ENCODE measurements at places on chromosomes 4 and X.

DNA sequence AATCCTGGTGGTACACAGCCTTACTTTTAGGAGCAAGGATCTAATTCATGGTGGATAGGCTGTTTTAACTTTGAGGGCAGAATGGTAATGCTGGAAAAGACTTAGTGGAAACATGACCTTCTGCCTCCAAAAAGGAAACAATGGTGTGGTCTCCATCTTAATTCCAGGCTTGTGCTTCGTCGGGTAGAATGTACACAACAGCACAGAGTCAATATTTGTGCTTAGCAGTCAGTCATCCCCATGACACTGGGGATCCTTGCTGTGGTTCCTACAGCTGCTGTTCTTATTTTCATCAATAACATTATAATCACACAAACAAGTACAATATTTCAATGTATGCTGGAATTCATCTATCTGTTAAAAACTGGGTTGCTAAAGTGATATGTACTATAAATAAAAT lies 104.4 kb downstream of the HHIP start:
- no peak for DNase-seq

DNA sequence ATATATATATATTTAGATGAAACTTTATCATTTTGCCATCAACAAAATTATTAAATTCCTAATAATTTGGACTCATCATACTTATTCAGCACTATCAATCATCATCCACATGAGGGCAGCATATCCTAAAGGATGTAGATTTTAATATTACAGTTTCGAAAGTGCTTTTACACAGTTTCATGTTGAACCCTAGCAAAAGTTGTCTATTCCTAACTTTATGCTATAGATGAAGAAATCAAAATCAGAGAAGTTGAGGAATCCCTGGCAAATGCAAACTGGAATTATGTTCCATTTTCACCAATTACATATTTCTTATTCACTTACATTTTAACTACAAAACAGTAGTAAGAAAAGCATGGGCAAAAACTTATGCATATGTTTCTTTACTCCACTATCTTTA lies 36.6 kb upstream of the UGT2A1 start:
- DNase-seq = peak; percentile 42

DNA sequence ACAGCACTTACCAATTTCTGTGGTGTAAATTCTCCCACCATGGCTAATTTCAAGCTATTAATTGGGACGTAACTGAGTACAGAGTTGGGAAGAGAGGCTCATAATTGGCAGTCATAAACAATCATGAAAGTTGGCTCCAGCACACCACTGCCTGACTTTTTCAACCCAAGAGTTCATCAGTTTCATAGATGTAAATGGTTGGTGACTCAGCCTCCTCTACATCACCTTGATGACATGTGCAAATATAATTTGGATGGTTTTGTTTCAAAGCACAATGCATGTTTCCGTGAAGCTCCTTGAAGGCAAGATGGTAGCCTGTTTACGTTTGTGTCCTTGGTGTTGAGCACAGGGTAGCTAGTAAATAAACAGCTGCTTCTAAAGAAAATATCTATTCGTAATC lies 235.1 kb downstream of the LDB2 start:
- no peak for DNase-seq

DNA sequence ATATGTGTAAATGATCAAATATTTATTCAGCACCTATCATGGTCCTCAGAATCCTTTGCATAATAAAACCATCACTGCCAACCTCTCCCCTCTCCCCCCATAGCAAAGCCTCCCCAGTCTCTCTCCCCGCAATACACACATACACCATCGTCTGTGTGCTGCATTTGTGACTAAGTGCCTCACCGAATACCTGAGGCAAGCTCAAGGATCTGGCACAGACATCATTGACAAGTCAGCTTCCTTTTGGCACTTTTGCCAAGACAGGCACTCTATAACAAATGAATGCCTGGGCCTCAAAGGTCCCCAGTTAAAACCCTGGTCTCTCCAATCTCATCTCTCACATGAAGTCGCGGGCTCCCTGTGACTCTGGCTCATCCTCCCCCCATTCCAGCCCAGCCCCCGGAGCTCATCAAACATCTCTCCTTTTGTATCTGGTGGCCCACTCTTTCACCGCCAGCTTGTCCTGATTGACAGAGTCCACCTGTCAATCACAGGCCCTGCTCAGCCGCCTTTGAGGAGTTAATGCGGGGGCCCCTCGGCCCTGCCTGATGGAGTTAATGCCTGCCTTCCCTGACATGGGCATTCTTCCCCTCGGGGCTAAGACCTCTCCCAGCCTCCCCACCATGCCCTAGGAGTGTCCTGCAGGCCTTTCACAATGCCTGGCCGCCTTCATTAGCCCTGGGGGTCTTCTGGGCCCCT lies 135.8 kb upstream of the ATP6AP2 start:
- DNase-seq = no peak

GRCh38 chr4:131370846-131371245 lies 1778.2 kb upstream of the PCDH10 start:
- DNase-seq = no peak

- DNase-seq = no peak
Observed at GRCh38 chr4:26858035-26858918, 2.4 kb upstream of the STIM2 start.

DNA sequence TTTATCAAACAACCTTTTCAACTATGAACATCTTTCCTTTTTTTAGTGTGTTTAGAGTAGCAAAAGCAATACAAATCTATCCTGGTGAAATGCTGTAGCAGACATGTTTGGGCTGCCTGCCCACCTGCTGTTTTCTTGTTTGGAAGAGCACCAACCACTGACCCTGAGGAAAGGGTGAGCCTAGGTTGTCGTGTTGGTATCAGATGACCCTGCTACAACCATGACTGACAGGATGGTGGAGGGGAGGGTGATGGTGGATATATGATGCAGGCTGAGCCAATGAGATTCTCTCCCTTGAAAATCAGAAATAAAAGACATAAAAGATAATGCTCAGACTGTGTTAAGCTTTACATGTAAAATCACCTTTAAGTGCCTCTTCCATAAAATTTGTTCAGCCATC lies 201.2 kb downstream of the NPNT start:
- no peak for DNase-seq

- no peak for DNase-seq
Observed at GRCh38 chr4:7332216-7333023, 102.3 kb downstream of the PSAPL1 start.

DNA sequence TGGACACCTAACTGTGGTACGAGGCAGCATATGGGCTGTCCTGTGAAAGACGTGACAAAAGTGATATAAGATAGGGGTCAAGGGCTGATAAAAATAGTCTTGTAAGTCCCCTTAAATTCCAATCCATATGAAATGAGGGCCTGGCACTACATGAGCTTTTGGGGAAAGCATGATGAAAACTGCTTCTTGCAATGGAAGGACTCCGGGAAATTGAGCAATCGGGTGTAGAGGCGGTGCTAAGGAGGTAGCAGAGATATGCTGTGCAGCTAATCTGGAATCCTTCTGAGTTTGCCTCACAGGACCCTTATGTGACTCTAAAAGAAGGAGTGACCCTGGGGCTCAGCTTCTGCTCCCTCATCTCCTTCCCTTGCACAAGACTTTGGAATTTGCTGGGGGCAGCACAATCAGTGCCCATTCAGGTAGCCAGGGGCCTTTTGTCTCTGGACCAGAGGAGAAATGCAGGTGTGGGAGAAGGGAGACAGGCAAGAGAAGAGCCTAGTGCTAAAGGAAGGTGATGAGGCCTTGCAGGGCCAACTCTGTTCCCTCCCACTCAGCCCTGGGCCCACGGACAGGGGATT lies 12.8 kb downstream of the CLDN2 start:
- DNase-seq = peak; percentile 17

GRCh38 chr4:25844961-25845712 lies 17.7 kb downstream of the SEL1L3 start:
- DNase-seq = peak; percentile 48

DNA sequence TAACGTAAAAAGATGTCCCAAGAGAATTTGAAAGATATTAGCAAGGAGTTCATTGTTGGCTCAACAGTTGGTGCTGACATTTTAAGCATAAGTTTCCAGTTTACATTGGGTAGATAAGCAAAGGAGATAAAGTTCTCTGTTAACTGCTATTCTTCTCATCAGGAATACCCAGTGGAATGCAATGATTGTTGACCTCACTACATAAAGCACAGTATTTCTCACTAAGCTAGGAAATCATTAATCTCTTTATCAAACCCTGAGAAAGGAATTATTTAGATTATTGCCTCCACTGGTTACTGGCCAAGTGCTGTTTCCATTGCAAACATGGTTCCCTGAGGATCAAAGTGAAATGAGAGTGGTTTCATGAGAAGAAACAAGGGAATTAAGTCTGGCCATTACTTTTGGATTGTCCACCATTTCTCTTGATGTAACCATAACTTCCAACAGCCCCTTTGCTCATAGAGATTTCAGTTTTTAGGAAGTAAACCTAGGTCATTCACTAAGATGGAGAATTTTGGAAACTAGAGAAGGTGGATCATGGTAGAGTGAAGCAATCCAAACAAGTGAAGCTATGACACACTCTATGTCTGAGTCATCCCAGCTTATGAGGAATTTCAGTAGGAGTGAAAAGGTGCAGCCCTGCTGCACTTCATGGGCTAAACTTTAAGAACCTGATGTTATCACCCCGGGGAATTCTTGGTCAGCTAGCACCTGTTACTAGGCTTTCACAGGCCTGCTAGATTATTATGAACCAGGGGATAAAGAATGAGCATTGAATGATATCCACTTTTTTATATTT lies 163.4 kb downstream of the AREG start:
- DNase-seq = no peak

GRCh38 chr4:174047363-174047762 lies 236.1 kb downstream of the FBXO8 start:
- no peak for DNase-seq

DNA sequence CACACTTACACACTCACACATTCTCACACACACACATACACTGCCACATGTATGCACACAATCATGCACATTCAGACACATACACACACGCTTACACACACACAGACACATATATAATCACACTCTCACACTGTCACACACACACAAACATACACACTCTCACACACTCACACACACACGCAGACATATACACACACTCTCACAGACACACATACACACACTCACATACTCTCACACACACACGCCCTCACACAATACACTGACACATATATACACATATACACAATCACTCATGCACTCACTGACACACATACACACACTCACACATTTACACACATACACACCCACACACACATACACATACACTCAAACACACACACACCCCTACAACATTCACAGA lies 435.3 kb upstream of the FRG1 start:
- DNase-seq = no peak

GRCh38 chr4:173243321-173243720 lies 74.7 kb downstream of the GALNT7 start:
- no peak for DNase-seq

- DNase-seq = no peak
Observed at GRCh38 chrX:7316280-7316679, 168.3 kb upstream of the PUDP start.

- DNase-seq = no peak
Observed at GRCh38 chr4:16133406-16133805, 49.6 kb upstream of the PROM1 start.

DNA sequence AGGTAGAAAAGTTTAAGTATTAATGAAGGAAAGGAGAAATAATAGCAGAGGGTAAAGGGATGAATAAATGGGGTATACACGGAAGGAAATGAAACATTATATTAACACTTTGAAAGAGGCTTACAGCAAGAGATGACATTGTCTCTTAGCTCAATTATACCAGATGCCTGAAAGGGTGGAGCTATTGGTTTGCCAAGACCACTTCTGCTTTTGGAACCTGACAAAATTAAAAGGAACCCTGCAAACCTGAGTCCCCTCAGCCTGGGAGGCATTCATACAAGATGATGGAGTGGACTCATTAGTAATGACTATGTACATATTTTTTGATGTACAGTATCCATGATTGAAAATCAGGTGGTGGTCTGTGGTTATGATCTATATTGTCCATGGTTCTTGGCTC lies 45.1 kb upstream of the HPF1 start:
- peak; percentile 47 for DNase-seq

GRCh38 chr4:163071308-163071707 lies 95.4 kb downstream of the NAF1 start:
- DNase-seq = no peak

GRCh38 chr4:147011411-147011810 lies 65.7 kb upstream of the TTC29 start:
- no peak for DNase-seq

DNA sequence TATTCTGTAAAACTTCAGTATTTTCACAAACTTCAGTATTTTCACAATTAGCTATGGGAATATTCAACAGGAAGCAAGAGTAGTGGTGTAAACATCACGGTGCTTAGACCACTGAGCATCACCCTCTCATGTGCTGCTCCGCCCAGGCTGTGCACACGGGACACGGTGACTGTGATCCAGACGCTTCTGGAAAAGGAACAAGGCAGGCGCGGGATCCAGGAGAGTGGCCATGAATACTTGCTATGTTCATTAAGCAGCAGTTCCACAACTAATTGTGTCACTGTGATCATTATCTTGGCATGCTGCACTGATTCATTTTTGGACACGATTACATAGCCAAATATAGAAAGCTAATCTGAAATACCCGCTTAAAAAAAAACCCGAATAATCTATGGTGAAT lies 19.6 kb upstream of the FAT1 start:
- no peak for DNase-seq

- DNase-seq = no peak
Observed at GRCh38 chr4:97215409-97215941, 927.8 kb downstream of the STPG2 start.

- no peak for DNase-seq
Observed at GRCh38 chr4:142440093-142440492, 406.0 kb downstream of the INPP4B start.

DNA sequence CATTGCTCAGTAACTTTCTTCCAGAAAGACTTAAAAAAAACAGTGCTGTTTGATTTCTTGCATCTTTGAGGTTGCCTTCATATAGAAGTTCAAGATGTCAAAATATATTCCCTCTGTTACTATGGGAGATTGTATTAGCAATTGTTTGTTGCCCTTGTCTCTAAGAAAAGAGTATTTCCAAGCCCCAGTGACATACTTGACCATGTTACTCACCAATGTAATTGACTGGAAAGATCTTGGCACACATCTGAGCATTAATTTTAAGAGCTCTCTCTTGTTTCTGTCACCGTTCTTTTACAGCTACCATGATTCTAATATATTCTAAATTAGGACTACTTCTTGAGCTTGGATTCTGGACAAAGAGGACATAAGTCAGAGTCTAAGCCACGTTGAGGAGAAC lies 902.7 kb upstream of the EPHA5 start:
- DNase-seq = no peak

DNA sequence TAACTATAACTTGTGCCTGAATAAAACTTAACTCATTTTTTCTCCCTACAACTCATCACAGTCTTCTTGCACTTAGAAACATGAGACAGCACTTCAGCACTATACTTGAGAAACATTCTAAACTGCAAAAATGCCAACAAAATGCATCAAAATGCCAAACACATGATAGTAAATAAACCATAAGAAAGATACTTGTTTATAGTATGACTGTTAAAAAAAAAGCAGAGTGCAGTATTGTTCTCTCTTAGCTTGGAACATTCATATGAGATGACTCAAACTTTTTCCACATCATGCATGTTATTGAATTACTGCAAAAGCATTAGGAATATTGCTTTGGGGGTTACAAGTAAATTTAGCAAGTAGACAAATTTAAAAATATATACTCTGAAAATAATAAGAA lies 135.7 kb upstream of the ANXA10 start:
- no peak for DNase-seq
